Right lung (tissue), 10 donors: ENCODE measurements at places on chromosomes 12 and 14. TPM values are rescaled to one million over a fixed set of nuclear protein-coding genes. Genes with fewer than 3 reads are reported as not detected.

PTPRO gene
- polyA plus RNA-seq, result 0.91 TPM

DIO2 gene
- polyA plus RNA-seq, result 1.1 TPM

GPR162 gene
- polyA plus RNA-seq, result 12.1 TPM

KRT78 gene
- 0.16 TPM for polyA plus RNA-seq

ZFHX2 gene
- polyA plus RNA-seq, result 4.4 TPM

NR4A1 gene
- 160 TPM for polyA plus RNA-seq

CHST11 gene
- 14.4 TPM for polyA plus RNA-seq

PACS2 gene
- polyA plus RNA-seq, result 92.3 TPM

DDIT3 gene
- polyA plus RNA-seq, result 19.1 TPM

LRRIQ1 gene
- 11.8 TPM for polyA plus RNA-seq
